ENCODE measurements at places on chromosomes 3 and 15.

DNA sequence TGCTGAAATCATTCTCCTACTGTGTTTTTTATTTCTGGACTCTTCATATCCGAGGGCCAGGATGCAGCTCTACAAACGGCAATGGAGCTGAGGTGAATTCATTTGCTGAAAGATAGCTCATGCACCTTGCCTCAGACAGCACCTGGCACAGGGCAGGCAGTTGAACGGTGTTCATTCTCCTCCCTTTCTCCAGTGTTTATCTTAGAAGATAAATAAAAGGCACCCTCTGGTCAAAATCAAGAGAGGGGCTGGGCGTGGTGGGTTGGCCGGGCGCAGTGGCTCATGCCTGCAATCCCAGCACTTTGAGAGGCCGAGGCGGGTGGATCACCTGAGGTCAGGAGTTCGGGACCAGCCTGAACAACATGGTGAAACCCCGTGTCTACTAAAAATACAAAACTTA lies 79.3 kb upstream of the LMOD3 start:
- no peak for DNase-seq

- DNase-seq = no peak
These were observed 66.0 kb downstream of the KBTBD8 start for GRCh38 chr3:67064105-67064504.

GRCh38 chr3:24302396-24302795 lies 192.3 kb downstream of the THRB start:
- DNase-seq = no peak

GRCh38 chr15:58419803-58420524 lies 11.8 kb upstream of the LIPC start:
- no peak for DNase-seq

DNA sequence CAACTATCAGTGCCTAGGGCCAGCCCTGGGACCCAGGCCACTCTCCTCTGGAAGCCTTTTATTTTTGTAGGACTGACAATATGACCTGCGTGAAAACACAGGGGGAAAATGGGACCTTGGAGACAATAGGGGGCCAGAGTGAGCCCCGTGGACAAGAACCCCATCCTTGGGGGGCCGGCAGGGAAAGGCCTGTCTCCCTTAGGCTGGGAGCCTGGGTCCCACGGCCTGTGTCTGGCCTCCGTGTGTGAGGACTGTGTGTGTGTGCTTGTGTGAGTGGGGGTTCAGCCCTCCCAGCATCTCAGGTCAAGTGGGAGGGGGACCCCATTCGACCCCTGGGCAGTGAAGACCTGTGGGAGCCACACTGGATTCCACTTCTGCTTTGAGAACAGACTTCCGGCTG lies 53.3 kb downstream of the EXOG start:
- DNase-seq = no peak

GRCh38 chr3:81005992-81006391 lies 755.5 kb downstream of the GBE1 start:
- DNase-seq = peak; percentile 3

GRCh38 chr3:37899711-37900306 lies 38.1 kb downstream of the CTDSPL start:
- DNase-seq = no peak

DNA sequence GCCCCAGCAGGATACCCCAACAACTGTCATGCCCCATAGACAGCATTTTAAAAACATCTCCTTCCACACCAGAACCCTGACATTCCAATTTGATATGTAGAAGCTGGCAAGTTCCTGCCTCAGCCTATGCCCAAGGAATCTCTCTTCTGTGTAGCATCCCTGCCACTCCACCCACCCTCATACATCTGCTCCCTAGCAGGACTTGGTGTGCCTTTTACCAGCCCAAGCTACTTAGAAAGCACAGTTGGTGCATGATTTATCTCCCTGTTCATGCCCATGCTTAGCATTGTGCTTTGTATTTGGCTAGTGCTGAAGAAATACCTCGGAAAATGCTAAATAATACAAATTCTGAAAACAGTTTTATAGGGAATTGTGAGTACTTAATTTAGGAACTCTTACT lies 236.9 kb upstream of the HES1 start:
- no peak for DNase-seq

- no peak for DNase-seq
These were observed 65.8 kb downstream of the DTWD1 start for GRCh38 chr15:49686599-49686998.

GRCh38 chr3:11726146-11726545 lies 82.4 kb upstream of the VGLL4 start:
- DNase-seq = no peak

- no peak for DNase-seq
These were observed 259.9 kb downstream of the OPA1 start for GRCh38 chr3:193852901-193853300.

DNA sequence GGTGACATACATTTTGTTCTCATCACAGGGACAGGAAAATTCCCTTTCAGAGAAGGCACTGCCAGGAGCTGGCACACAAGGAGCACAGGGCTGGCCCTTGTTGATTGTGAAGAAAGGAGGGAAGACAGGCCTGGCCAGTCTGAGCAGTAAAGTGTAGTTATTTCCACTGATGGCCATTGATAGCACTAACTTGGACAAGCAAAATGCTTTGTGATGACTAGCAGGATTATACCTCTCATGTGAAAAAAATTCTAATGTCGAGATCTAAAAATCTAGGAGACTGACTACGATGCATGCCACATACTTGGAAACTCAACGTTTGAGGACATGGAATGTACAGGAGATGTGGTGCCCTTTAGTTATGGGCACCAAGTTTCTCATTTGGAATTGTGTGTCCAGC lies 54.3 kb upstream of the ST8SIA2 start:
- no peak for DNase-seq

DNA sequence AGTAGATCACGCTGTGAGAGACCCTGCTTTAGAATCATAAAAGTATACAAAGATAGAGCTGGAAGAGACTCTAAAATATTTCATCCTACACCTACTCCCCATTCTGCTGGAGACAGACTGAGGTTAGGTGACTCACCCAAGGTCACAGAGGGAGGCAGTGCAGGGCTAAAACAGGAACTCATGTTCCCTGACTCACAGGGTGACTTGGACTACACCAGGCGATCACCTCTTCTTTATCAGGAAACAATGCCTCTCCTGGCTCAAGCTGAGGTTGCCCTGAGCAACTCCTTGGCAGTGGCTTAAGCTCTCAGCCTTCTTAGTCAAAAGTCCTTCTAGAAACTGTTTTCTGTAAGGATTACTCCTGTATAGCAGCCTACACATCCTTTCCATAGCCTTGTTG lies 26.4 kb upstream of the TNFAIP8L3 start:
- no peak for DNase-seq

GRCh38 chr3:53075743-53076140 lies 29.9 kb upstream of the SFMBT1 start:
- DNase-seq = no peak

- no peak for DNase-seq
These were observed 19.3 kb upstream of the RAB6B start for GRCh38 chr3:133914839-133915600.

GRCh38 chr15:77546050-77546501 lies 86.6 kb downstream of the LINGO1 start:
- DNase-seq = no peak

DNA sequence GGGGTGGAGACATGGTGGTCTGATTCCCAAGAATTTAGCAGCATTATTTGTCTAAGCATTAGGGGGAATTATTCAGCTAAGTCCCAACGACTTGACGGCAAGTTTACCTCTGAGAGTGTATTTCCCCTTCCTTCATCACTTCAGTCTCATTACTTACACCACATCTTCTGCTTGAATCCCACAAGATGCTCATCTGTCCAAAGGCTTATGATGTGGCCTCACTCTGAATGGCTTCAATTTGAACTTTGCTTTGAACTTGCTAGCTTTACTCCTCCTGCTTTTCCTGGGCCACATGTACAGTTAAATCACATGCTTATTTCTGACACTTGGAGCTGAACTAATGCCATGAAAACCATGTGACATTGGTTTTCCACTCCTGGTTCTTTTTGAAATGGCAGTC lies 231.3 kb upstream of the SATB1 start:
- no peak for DNase-seq

DNA sequence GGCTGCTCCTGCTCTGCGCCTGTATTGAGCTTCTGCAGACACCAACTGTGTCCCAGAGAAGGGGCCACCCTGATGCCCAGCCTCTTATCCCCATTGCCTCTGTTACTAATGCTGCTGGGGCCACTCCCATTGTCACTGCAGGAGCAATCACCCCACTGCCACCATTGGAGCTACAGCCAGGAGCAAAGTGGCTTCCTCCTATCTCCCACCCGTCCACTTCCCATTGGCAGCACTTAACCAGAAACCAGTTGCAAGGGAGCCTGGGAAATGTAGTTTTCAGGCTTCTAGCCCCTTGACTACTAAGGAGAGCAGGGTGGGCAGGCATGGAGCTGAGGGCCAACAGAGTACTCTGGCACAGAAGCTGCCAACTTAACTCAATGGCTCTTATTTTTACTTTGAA lies 55.9 kb upstream of the KLF13 start:
- DNase-seq = peak; percentile 78

- DNase-seq = no peak
These were observed 841.3 kb downstream of the ROBO1 start for GRCh38 chr3:78926523-78926922.

DNA sequence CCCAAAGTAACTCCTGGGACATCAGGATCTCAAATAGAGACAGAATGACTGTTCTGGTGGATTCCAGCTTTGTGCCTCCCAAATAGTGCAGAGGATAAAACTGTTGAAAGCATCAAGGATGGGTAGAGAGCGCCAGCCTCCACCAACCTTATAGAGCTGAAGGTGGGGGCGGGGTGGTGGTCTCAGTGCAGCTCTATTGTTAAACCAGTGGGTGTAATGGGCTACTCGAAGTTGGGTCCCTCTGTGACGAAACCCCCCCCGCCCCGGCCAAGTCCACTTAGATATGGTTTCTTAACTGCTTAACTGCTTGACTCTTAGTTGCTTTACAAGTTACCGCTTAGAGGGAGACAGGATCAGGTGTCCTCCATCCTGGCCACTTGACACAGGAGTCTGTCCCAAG lies 22.7 kb downstream of the DHX30 start:
- peak; percentile 31 for DNase-seq

DNA sequence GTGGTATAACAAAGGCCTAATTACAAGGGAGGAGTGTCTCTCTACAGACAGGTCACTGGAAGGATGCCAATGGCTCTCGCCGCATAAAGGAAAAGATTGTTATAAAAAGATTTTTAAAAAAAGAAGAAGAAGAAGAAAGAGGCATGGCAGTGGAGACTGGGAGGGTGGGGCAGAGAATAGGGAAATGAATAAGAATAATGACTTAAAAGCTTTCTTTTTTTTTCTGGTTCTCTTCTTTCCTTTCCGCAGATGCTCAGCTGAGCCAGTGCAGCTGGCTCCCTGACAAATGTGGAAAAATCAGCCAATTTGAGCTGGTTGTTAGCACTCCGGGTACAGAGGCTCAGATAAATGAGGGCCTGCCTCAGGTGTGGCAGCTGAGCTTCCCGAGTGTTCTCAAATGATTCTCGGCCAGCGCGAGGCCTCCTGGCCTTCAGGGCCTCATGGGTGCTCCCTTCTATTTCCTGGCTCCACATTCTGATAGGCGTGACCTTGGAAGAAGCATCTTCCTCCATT lies 234.1 kb downstream of the RORA start:
- no peak for DNase-seq

DNA sequence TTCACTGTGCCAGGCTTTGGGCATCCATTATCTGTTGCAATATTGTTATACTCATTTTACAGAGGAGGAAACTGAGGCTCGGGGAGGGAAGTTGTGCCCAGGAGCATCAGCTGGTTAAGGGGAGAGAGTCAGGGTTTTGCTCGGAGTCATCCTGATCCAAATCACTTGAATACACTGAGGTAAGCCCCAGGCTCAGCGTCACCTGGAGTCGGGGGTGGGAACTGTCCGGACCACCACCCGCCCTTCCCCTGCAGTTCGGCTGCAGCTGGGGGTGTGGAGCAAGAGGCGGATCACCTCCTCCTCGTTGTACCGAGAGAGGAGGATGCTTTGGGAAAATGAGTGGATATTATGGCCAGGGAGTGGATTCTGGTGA lies 646 bp downstream of the HRH1 start:
- peak; percentile 60 for DNase-seq

DNA sequence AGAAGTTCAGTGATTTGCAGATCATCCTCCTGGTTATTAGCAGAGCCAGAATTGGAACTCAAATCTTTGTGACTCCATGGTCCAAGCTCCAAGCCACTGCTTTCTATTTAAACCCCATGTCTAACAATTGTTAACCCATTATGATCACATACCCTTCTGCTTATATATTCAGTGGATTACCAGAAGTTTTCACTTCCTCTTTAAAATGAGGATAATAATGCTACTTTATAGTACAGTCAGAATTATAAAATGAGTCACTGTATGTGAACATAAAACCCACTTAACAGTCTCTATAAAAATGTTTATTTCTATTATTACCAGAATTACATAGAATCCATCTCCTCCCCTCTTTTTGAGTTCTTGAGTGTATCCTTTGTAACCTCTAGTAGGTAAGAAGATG lies 550.7 kb upstream of the DPPA4 start:
- no peak for DNase-seq

DNA sequence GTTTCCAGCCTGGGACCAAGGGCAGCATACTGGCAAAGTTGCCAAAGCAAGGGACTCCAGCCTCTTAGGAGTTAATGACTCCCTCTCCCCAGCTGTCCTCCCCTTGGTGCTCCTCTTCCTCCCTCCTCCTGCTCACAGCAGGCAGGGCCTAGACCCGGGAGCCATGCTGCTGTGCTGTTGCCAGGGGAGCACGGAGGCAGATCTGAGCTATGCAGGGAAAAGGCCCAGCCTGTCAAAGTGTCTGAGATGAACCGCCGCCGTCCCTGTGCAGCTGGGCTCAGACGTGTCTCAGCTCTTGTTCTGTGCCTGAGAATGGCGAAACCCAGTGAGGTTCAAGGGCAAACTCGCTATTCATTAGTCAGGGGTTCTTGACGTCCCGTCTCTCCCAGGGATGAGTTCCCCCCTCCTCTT lies 60.8 kb upstream of the POLG start:
- DNase-seq = no peak

DNA sequence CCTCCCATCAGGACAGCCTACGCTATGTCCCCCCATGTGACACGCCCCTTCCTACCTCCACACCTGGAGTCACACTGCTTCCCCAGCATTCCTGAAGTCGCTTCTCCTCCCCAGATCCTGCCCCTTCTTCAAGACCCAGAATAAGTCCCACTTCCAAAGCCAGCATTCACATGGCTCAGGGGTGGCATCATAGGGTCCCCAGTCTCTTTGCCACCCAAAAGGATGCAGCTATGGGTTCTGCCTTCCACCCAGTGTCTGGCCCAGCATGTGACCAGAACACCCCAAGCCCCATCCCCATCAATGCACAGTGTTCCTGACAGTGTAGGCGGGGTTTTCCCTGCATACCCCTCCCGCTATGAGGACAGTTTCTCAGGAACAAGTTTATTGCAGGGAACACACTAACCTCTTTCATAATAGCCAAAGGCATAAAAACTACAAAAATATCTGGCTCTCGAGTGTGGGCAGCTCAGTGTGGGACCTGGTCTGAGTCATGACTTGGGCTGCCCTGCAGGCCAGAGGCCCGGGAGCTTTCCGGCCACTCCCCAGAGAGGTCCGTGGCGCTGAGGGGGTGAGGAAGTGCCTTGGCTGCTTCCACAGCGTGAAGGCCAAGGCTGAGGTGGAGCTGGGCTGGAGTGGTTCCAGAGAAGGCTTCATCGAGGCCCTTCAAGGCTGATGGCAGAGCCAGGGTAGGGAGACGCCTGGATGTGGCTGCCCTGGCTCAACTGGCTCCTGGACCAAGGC lies 5.8 kb downstream of the ISLR start:
- no peak for DNase-seq

GRCh38 chr15:87567406-87568030 lies 689.0 kb downstream of the NTRK3 start:
- no peak for DNase-seq

All from GM23338 (cell line).